AG10803 (cell line): ENCODE measurements at places on chromosomes 7 and 10.

GRCh38 chr10:69201045-69201444 lies 19.1 kb upstream of the HKDC1 start:
- no peak for DNase-seq

- DNase-seq = no peak
These were observed 13.1 kb downstream of the UNC5B start for GRCh38 chr10:71225291-71226058.

GRCh38 chr10:33355274-33355673 lies 20.8 kb upstream of the NRP1 start:
- DNase-seq = no peak

DNA sequence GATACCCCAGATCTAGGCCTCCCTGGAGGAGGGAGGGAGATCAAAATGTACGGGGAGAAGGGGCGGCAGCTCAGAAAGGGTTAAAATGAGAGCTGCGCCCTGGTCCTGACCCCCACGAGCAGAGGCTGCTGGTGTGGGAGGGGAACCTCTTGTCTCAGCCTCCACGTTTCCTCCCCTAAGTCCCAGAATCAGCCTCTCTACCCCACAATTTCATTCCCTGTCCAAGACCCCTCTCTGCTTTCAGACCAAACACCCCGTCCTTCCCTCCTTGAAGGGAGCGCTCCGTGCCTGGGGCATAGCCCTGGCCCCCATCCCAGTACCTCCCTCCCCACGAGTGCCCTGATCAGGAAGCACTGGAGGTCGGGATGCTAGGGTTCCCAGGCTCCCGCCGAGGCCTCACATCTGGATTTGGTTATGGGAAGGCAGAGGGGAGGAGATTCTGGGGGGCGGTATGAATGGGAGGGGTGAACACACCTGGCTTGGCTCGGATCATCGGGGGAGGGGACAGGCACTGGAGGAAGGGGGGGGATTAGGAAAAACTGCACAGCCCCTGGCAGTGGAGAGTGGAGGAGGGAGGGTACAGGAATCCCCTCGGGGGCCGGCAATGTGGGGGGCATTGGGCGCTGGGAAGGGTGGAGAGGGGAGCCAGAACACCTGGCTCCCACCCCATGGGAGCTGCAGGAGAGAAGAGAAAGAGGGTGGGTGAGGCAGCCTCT lies 2.7 kb downstream of the EPHB4 start:
- DNase-seq = peak; percentile 25

DNA sequence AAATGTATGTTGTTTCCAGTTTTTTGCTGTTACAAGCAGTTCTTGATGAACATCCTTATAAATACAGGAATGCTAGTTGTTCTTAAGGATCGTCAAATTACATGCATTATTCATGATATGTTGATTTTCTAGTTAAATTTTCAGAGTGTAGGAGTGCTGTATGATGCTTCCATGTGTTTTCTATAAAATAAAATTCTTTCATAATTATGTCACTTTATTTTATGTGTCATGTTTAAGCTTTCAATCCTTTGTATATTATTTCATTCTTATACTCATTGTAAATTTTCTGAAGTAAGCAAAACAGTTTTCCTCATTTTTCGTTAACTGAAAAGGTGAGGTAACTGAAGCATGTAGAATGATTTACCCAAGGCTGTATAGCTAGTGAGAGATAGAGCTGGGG lies 16.8 kb upstream of the MYPN start:
- no peak for DNase-seq

DNA sequence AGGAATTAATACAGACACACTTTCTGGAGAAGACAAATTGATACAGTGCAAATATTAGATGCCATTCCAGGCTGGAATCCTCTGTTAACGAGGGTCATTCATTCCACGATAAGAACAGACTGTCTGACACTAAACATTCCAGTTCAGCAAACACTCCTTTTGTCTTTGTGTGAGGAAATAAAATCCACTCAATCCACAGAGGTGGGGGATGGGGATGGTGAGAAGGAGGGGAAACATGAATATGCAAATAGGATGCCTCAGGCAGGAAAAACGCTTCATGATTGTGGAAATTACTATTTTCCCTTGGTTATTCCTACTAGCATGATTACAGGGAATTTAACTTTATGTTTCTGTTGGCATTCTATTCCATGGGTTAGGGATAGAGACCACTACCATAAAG lies 196.9 kb upstream of the CDCA7L start:
- no peak for DNase-seq

GRCh38 chr10:58275908-58276307 lies 6.9 kb downstream of the CISD1 start:
- DNase-seq = peak; percentile 23

DNA sequence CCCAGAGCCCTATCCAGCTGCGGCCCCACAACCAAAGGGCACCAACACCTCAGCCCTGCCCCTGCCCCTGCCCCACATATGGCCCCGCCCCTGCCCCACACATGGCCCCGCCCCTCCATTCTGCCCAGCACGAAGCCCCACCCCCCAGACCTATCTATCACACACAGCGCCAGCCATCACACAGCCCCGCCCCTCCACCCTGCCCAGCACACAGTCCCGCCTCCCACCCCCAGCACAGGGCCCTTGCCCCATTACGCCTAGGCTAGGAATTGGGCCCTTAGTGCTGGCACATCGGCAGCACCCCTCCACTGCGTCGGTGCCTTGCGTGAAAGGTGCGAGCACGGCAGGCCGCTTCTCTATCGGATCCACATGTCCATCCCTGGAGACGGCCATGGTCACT lies 126.8 kb downstream of the MAD1L1 start:
- no peak for DNase-seq

DNA sequence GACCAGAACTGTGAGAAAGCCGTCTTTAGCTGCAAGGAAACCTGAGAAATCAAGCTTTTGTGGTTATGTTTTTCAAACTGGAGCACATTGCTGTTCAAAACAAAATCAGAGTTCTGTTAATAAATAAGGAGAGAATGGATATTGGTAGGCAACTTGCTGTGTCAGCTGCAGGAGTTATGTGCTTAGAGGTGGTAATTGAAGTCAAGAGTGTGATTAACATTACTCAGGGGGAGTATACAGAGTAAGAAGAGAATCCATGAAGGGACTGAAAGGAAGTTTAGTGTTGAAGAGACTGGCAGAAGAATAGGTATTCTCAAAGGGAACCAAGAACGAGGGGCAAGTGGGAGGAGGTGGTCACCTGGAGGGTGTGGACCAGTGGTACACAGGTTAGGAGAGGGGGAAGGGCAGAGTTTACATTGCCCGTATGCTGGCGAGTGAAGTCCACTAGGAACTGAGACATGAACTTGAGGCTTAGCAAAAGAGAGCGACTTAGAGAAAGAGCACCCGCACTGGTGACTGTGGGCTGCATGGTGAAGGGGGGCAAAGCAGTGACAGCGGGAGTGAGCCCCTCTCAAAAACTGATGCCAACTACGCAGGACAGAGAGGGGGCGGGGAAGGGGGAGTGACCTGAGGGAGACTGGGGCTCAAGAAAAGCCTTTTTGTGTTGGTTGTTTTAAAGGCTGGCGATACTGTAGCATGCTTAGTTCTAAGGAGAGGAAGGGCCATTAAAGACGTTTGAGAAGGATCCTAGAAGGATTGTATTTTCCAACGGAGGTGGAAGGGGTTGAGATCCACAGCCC lies 80.0 kb downstream of the SDK1 start:
- DNase-seq = no peak

- DNase-seq = no peak
These were observed 292.2 kb upstream of the TAC1 start for GRCh38 chr7:97439637-97440214.

GRCh38 chr7:1057416-1058291 lies 13.3 kb downstream of the GPR146 start:
- no peak for DNase-seq

GRCh38 chr7:102892631-102893278 lies 20.0 kb upstream of the LRRC17 start:
- DNase-seq = no peak

DNA sequence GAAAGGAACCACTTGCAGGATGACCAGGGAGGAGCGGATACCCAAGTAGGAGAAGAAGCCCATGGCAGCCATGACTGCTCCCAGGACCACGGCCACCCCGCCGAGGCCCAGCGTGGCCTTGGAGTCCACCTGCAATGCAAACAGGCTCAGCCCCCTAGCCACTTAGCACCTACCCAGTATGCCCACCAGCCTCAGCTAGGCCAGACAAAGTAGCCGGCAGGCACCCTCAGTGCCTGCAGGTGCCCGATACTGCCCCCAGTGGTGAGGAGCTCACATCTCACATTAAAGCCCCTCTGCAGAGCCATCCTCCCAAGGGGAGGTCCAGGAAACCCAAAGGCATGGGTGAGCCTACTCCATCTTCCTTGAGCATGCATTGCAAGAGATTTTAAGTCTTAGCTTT lies 6.6 kb downstream of the NPC1L1 start:
- DNase-seq = no peak

DNA sequence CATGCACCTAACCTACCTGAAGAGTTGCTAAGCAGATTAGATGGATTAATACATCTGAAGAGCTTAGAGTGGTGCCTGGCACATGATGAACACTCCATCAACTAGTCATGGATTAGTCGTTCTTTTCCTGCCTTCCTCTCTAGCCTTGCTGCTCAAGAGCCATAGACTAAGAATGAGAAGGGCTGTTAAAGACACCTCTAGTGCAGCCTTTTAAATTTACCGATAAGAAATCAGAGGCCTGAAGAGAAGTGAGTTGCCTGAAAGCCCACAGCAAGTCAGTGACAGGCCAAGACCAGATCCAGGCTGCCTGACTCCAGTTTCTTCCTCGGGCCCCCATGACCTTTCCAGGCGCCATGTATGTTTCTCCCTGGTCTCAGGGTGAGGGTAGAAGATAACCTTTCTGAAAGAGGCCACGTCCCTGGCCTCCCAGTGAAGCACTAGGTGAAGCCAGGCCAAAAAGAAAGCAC lies 6.5 kb downstream of the TSPAN15 start:
- no peak for DNase-seq

DNA sequence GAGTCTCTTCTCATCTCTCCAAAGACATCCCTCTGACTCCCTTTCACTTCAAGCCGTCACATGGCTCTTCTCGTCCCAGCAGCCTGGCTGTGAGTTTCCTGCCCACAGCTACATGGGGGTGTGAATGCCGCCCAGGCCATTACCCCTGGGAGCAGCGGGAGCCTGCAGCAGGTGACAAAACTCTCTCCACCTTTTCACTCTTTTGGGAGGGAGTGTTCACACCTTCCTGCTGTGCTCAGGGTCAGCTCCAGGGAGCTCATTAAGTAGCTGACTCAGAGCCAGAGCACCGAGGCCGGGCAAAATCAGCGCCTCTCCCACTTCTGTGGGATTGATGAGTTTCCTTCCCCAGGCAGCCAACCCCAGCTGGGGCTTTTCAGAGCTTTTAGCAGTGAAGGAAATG lies 271.3 kb downstream of the TYW1 start:
- no peak for DNase-seq

- no peak for DNase-seq
These were observed 626.3 kb upstream of the POT1 start for GRCh38 chr7:125555916-125556315.

GRCh38 chr10:103504181-103504783 lies 10.8 kb downstream of the NEURL1 start:
- peak; percentile 47 for DNase-seq

DNA sequence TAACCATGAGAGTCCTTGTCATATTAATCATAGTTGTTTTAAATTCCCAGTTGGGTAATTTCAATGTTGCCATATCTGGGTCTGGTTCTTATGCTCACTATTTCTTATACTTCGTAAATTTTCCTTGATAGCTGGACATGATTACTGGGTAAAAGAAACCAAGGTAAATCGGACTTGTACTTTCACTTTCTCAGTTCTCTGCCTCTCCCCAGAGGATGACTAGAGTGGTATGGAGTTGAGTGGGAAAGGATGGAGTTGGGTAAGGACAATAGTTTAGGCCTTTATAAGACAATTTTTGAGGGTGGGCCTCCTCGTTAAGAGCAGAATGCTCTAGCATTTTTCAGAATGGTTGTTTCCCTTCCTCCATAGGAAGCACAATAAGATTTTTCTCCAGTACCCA lies 106.1 kb downstream of the CRPPA start:
- peak; percentile 2 for DNase-seq

DNA sequence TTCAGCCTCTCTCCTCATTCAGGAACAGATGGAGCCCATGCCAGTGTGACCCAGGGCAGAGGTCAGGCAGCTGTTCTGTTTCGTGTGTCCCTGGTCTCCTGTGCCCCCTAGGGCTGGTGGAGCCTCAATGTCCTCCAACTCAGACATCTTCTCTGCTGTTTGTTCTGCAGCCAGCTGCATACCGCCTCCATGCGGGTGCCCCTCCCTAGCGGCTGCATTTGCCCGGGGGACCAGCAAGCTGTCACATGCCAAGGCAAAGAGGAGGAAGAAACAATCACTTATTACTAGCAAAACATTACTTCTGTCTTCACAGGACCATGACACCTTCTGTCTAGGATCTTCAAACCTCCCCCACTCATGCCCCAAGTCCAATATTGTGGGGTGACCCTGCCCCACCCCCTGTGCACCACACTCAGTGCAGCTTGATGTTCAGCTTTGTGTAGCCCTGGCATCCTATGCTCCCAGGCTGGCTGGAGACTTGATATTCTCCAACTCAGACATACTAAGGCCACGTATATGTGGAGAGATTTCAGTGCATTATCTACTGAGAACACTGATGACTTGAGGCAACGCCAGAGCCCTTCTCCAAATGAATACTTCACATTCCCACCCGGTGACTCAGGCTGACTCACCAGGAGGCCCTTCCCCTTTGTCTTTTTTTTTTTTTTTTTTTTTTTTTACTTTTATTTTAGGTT lies 188.9 kb downstream of the SKIDA1 start:
- DNase-seq = peak; percentile 94

DNA sequence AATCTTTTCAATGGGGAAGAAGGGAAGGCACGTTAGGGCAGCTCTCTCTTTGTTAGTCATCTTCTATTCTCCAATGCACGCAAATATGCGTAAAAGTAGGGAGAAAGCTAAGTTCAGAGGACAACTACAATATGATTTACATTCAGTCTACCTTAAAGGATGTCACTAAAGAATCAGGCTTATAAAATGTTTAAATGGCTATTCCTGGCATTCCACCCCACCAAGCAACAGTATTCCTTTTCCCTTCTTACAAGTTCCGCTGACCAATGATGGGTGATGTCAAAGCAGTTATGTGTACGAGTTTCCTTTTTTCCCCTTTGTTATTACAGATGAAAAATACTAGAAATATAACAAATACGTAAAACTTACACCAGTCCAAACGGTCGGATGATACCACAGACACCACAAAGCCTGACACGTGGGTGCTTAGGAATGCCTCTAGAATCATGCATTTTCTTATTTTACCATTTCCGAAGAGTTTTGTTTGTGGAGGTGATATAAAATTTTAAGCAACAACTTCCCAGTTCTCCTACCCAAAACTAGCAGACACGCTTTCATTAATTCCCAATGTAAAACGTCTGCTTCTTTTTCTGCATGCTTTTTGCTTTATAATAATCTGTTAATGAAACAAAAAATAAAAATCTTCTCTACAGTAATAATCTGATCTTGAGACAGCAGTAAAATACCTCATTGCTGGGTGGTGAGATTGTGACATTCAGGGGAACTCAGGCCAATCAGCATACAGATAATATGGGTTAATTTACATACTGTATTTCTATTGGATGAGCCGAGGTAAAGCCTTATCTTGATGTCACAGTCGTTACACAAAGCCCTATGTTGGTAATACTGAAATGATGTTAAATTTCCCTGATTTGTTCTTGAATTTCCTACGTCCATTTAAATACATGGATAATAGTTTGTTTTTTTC lies 708 bp upstream of the GPR85 start:
- peak; percentile 94 for DNase-seq

- DNase-seq = peak; percentile 65
These were observed 2.0 kb downstream of the FBXL15 start for GRCh38 chr10:102422545-102423129.

- no peak for DNase-seq
These were observed 55.1 kb downstream of the VOPP1 start for GRCh38 chr7:55517191-55517633.

GRCh38 chr10:71059054-71059818 lies 153.1 kb upstream of the UNC5B start:
- DNase-seq = no peak

- no peak for DNase-seq
These were observed 15.3 kb downstream of the TRIM24 start for GRCh38 chr7:138475377-138475776.
